ENCODE measurements at places on chromosomes 2 and 18. TPM values are rescaled to one million over a fixed set of nuclear protein-coding genes. Genes with fewer than 3 reads are reported as not detected.

DNA sequence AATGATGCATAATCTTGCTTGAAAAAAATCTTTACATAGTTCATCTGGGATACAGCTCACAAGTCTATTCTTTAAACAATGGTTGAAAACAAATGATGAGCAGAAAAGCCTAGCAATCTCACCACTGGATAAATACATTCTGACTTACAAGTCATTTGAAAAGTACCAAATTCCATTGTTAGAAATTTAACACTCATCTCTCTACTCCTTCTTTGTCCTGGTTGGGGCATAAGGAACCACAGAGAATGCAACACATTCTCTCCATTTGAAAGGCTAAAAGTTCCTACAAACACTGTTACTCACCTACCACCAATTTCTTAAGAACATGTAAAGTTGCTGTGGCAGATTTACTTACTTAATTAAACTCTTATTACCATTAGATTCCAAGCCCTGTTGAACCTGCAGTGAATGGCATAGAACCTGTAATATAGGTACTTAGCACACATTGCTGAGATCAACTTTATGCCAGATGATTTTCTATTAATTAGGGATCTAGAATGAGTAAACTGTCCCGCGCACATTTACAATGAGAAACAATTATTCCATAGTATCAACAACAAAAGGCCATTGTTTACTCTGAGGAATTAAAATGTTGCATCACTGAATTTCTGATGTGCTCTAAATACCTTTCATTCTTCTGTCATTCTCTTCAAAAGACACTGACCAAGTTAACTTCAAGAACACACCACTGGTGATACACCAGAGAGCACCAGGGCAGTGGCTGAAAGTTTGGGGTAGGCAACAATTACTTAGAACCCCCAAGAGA, 69.6 kb downstream of the CABYR start:
- no peak for DNase-seq

GRCh38 chr2:143935482-143935752, 584.5 kb downstream of the ZEB2 start:
- no peak for DNase-seq

GRCh38 chr2:96541398-96542152, 5.0 kb downstream of the ARID5A start:
- DNase-seq = no peak

DNA sequence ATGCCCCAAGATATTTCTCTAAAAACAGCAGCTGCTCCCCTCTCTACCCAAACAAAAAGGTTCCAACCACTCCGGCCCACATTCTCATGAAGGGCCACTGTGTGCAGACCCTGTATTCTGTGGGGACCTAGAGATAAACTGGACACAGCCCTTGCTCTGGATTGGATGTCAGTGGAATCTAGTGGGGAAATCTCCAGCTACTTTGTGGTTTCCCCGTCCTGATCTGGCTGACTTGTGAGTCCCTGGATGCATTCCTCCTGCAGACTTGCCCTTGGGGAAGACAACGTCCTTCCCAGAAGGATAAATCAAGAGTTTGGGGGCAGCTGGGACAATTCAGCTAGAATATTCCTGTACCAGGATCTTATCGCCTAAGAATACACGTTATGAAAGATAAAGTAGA, 151.1 kb downstream of the FSHR start:
- DNase-seq = no peak

DNA sequence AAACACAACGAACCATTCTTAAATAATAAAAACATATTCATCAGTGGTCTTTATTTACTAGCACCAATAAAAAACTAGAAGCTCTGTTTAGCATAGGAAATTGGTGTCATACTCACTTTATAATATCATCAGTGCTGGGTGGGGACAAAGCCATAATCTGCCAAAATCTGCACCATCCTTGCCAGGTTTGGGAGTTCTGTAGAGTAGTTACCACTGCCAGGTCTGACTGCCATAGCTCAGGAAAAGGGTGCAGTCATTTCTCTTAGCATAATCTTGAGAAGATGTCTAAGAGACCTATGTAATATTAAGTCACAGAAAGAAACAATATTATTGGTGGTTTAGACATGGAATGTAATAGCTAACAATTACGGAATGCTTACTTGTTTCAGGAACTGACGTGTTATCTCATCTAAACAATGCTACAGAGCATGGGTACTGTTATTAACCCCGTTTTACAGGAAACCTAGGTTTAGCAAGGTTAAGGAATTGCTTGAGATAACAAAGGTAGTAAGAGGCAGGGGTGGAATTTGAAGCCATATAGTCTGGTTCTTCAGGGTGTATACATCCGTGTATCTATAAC, 1.6 kb upstream of the MARCHF7 start:
- peak; percentile 72 for DNase-seq

- no peak for DNase-seq
Measured at GRCh38 chr2:150156415-150156814, 331.1 kb downstream of the RND3 start.

GRCh38 chr2:85053802-85054201, 79.4 kb upstream of the TCF7L1 start:
- no peak for DNase-seq

- DNase-seq = no peak
Measured at GRCh38 chr2:65071499-65072180, 15.4 kb downstream of the CEP68 start.

GRCh38 chr2:225821351-225821750, 421.8 kb downstream of the NYAP2 start:
- no peak for DNase-seq

ASXL2 gene
- 5.1 TPM for total RNA-seq

FOSL2 gene
- total RNA-seq = 66.0 TPM
